ENCODE measurements at places on chromosomes 5 and 9.

DNA sequence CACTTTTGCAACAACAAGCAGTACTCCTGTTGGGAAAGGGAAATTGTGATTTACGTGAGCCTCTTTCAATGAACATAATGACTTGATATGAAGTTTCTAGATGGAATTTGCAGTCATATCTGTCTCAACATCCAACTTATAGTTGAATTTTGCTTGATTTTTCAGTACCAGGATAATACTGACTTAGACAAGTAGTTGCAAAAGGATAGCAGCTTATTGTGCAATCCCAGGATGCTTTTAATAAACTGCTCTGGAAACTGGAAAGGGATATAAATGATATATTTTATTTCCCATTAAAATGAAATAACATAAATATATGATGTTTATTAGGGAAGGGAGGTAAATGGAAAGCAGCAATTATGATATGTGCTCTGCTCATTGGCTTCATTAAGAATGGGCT is 174.4 kb upstream of the RGMB start:
- no peak for DNase-seq

DNA sequence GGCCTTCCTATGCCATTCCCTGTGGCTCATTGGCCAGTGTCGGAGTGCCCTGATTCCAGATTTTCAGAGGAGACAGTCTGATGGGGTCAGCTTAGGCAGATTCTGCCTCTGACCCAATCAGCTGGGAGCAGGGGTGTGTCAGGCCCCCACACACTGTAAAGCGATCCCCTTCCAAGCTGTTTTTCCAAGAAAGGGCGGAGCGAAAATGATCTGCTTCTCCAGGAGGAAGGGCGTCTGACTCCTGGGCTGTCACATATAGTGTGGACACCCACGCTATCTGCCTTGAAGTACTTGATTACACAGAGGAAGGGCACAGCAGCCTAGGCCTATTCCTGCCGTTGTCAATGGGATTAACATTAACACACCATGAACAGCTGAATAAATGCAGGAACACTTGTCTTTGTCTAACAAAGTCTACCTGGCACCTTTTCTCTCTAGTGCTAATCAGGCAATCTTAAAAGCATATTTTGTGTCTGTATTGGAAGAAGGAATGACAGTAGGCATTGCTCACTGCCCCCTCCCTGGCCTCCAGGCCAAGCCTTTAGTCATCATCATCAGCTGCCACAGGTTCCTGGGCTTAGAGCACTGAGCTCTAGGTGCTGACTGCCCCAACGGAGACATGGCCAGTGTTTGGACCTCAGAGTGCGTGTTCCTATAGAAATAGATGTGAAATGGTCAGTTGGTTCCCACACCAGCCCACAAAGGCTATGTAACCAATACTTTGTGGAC is 218.7 kb downstream of the MELK start:
- DNase-seq = no peak

GRCh38 chr5:8230868-8231267 is 361.9 kb downstream of the MTRR start:
- no peak for DNase-seq

GRCh38 chr5:75558221-75558620 is 46.5 kb downstream of the POLK start:
- no peak for DNase-seq

GRCh38 chr5:176352116-176352878 is 9.3 kb downstream of the KIAA1191 start:
- no peak for DNase-seq

- DNase-seq = no peak
Observed at GRCh38 chr5:180848265-180848664, 12.8 kb downstream of the ZFP62 start.

DNA sequence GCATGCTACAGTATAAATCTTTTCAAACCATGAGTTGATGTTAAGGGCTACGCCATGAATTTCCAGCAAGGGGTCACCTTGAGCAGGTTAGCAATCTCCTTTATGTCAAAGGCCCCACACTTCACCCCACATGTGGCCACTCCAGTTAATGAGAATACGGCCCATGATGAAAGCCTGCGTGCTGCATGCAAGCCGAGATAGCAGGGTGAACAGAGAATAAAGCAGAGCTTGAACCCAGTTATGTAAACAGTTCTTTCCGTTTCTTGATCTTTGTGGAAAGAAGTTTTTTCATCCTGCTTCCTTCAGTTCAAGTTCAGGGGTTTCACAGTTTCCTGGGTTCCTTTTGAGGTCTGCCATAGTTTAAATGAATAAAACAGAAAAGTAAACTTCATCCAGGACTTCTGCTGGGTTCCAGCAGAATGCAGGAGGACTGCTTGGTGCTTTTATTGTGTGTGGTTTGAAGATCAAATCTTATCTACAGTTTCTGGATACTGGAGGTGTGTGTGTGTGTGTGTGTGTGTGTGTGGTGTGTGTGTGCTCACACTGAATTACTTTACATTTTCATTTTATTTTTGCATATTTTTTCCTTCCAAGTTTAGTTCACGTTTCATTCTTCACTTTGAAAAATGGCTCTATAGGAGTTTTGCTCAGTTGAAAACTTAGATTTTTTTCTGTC is 87.1 kb downstream of the HMHB1 start:
- no peak for DNase-seq

GRCh38 chr5:42908086-42908485 is 96.4 kb upstream of the SELENOP start:
- no peak for DNase-seq

- no peak for DNase-seq
Observed at GRCh38 chr9:129561594-129562281, 59.2 kb downstream of the C9orf50 start.

GRCh38 chr5:137203011-137203632 is 296.0 kb downstream of the SPOCK1 start:
- DNase-seq = no peak

GRCh38 chr5:172481011-172481800 is 26.9 kb upstream of the SH3PXD2B start:
- DNase-seq = no peak

DNA sequence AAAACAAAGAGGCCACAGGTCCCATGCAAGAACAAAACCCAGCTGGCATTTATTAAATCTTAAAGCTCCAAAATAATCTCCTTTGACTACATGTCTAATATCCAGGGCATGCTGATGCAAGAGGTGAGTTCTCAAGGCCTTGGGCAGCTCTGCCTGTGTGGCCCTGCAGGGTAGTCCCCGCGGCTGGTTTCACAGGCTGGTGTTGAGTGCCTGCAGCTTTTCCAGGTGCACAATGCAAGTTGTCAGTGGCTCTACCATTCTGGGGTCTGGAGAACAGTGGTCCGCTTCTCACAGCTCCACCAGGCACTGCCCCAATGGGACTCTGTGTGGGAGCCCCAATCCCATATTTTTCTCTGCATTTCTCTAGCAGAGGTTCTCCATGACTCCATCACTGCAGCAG is 54.4 kb upstream of the HCN1 start:
- no peak for DNase-seq

- DNase-seq = no peak
Observed at GRCh38 chr9:4760122-4760521, 19.1 kb upstream of the AK3 start.

DNA sequence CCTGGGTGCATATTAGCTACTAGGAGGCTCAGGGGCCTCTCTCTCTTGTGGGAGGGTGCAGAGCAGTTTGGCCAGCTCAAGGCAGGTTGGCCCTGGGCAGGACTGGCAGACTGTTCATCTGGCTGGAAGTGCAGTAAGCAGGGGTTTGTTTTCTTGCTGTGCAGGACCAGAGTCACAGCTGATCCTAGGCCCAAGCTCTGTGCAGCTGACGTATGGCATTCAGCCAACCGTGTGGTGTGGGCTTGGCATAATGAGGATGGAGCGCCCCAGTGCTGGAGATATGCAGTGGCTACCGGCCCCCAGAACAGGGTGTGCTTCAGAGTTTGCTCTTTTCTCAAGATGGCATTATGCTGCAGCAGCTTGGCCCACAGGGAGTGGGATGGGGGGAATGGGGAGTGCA is 31.0 kb upstream of the PHF24 start:
- no peak for DNase-seq

- no peak for DNase-seq
Observed at GRCh38 chr9:116482740-116483139, 204.4 kb upstream of the TRIM32 start.

DNA sequence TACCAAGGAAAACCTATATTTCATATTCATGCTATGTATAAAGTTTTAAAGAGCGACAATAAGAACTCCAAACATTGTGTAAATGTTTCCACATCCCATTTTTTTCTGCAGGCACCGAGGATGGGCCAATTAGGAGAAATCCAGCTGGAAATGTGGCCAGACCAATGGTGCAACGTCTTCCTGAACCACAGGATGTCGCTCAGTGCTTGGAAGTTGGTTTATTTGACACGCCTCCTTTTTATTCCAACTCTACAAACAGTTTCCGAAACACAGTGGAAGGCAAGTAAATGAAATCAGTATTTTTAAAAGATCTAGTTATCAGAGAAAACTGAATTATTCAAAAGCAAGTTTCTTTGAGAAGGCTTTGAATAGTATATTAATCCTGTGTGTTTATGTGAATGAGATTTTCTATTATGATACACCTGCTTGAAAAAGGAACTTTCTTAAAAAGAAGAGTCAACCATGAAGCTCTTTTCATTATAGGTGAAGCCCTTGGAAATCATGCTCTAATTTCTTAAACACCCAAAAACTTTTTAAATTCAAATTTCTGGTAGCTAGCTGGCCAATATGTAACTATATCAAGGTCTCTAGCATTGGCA is 9.1 kb downstream of the TYRP1 start:
- DNase-seq = no peak

DNA sequence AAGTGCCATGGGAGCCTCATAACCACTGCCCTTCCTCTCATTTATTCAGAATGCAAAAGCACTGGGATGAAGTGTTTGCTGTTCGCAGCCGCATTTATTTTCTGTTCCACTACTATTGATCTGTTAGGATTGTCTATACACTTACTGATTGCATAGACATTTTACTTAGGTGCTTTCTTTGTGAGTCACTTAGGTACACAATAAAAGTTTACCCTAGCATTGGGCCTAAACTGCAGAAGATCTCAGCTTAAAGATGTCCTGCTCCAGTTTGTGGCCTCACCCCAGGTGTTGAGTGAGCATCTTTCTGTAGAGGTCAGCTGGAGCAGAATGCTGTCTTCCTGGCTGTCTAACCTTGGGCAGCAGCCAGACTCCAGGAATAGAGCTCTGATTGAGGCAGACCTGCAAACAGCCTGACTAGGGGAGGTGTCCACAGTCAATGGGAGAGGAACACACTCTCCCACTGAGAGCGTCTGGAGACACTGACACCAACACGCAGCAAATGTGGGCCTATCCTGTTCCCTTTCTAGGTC is 54.0 kb downstream of the GPR21 start:
- no peak for DNase-seq

GRCh38 chr5:148511810-148512347 is 128.1 kb downstream of the FBXO38 start:
- no peak for DNase-seq

DNA sequence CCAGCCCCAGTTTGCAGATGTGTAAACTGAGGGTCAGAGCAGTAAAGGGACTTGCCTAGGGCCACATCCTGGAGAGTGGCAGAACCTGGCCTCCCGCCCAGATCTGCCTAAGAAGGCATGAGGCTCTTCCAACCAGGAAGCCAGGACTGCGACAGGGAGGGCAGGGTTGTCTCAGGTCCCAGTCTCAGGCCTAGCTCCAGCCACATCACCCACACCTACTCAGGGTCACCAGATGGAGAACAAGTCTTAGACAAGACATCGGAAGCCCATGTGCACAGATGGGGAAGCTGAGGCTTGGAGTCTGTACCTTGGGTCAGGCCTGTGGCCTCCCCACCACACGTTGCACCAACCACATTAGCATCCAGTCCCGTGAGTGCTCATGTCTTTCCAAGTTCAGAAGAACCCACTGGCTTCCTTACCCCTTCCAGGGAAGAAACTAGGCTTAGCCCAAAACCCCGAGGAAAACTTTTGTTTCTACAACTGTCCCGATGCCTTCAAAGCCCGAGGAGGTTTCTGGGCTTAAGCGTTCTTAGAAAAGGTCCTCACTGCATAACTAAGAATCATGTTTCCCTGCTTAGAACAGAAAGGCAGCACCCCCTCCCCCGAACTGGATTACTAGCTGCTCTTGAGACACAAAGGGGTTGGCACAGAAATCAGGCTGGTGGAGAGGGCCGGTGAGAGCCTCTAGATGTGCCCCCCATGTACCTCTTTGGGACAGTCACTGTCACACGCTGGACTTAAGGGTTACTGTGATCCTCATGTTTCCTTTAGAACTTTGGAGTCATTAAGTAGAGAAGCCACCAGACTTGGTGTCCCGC is 2.2 kb downstream of the FAM78A start:
- DNase-seq = no peak

GRCh38 chr9:19456996-19457692 is 48.3 kb downstream of the ACER2 start:
- DNase-seq = no peak

- no peak for DNase-seq
Observed at GRCh38 chr5:31346896-31347551, 153.5 kb downstream of the CDH6 start.

GRCh38 chr5:20276061-20276958 is 288.3 kb upstream of the CDH18 start:
- peak; percentile 56 for DNase-seq

GRCh38 chr9:76676857-76677256 is 87.4 kb upstream of the PCA3 start:
- DNase-seq = no peak

DNA sequence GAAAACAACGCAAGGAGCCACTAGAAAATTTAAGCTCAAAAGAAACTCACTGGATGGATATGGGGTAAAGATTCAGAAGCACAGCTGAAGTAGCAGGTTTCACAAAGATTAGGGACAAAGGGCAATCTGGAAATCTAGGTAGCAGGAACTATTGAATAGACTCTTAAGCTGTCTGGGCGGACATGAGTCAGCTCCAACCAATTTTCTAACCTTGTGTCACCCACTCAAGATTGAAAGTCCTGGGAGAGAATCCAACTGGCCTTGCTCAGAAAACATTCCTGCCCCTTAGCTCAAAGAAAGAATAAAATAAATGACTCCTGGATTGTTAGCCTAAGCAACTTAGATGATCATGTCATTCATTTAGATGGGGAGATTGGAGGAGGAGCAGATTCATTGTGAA is 69.2 kb downstream of the STK32A start:
- DNase-seq = no peak

- DNase-seq = no peak
Observed at GRCh38 chr9:116491659-116492058, 195.4 kb upstream of the TRIM32 start.

GRCh38 chr9:83962165-83962564 is 17.9 kb downstream of the HNRNPK start:
- no peak for DNase-seq

GRCh38 chr5:137292461-137293027 is 206.6 kb downstream of the SPOCK1 start:
- DNase-seq = no peak

- no peak for DNase-seq
Observed at GRCh38 chr5:1401536-1402138, 43.6 kb downstream of the SLC6A3 start.

DNA sequence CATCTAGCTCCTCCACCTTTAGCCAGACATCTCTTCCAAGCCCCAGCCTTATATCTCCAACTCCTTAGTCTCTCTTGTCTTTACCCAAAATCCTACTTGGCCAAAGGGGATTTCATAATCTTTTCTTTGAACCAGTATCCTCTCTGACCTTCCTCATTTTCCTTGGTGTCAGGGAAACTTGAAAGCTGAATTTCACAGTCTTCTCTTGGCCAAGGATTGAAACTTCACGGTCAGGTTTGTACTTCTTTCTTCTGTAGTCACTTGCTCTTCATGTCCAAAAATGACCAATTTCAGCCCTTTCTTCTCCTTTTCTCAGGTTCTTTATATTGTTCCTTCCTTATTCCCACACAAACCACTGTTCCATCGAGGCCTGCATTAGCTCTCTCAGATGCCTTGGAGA is 473.7 kb upstream of the KLF4 start:
- no peak for DNase-seq
